ENCODE measurements at places on chromosomes 7 and 10.

GRCh38 chr10:8829592-8829991 is 775.1 kb downstream of the GATA3 start:
- DNase-seq = no peak

DNA sequence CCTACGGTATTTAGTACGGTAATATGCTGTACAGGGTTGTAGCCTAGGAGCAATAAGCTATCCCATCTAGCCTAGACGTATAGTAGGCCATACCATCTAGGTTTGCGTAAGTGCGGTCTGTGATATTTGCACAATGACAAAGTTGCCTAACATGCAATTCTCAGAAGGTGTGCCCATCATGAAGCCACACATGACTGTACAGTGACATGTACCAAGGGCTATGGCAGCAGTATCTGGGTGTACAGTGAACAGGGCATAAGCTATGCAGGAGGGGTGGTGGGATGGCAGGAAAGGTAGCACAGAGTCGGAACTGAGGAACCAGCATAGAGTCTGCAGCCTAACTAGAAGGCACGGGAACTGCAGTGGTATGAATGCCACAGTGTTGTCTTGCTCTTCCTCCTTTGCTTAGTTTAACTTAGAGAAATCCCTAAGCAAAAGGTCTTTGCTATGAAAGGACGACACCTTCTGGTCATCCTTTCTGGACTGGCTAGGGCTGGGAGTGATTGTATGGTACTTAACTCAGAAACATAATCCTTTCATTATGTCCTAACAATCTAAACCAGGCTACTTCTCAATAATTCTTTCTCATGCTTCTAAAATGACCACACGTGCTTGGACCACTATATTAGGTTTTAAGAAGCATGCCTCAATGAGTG is 93.5 kb downstream of the DYNC1I1 start:
- DNase-seq = no peak

- peak; percentile 55 for DNase-seq
These were observed 24.4 kb upstream of the PPIF start for GRCh38 chr10:79322616-79323543.

DNA sequence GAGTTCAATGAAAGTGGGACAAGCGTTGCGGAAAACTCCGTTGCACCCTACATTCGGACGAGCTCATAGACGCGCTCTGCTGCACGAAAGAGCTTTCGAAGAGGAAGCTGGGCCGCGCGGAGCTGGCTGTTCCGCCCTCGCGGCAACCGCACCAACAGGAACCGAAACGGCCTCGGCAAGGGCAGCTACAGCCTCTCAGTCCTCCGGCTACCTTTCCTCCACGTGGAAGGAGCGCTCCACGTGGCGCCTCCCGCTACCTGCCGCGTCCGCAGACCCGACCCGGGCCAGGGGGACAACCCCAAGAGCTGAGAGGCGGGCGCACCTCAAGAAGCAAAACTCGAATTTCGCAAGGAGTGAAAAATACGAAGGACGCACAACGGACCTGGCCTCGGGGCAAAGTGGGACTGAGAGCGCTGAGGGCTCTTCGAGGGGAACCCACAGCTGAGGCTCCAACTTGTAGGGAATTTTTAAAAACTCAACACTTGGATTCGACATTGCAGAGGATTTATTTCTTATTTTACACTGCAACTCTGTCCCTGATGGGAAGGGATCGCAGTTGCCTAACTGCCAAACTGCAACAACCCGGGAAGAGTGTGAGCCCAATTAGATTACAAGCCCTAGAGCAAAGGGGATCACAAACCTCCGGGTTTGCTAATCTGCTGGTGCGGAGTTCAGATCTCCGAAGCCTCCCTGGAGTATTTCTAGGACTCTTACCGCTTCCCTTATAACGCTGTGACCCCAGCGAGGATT is 1.4 kb downstream of the HPSE2 start:
- no peak for DNase-seq

DNA sequence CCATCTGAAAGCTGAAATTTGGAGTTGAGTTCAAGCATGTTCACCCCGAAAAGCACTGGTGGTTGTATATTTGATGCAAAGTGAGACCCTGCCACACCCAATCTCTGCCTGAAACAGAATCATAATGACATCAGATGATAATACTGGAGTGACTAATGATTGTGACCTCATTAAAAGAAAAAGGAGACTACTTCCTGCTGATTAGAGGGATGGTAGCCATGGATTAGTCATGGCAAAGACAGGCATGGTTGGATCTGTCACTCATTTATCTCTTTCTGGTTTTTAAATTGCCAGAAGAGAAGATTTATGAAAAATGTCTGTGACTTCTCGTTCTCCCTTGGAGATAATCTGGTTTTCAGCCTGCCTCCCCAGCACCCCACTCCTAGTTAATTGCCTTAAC is 101.2 kb downstream of the BAMBI start:
- no peak for DNase-seq
